ENCODE measurements at places on chromosomes 5 and 9. TPM values are rescaled to one million over a fixed set of nuclear protein-coding genes. Genes with fewer than 3 reads are reported as not detected.

Gene NDUFA8
- polyA plus RNA-seq: 264 TPM

Gene FOXD4
- polyA plus RNA-seq: 0.43 TPM

DNA sequence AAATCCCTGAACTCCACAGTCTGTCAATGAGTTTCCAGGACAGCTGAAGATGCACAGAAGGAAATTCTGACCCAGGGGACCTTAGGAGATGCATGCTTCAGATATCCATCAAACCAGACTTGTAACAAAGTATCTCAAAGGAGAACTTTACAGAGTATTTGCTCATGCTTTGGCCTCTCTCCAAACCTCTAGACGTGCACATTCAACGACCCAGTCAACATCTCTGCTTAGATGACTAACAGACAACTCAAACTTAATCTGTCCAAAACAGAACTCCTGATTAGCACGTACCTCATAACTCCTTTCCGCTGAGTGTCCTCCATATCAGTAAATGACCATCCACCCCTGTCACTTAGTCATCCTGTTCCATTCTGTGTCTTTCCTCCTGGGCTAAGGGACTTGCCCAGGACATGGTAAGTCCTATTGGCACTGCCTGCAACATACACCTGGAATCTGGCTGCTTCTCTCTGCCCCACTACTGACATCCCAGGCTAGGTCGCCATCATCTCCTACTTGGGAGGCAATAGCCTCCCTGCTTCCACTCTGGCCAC is 107.4 kb downstream of the LMNB1 start:
- DNase-seq: no peak

DNA sequence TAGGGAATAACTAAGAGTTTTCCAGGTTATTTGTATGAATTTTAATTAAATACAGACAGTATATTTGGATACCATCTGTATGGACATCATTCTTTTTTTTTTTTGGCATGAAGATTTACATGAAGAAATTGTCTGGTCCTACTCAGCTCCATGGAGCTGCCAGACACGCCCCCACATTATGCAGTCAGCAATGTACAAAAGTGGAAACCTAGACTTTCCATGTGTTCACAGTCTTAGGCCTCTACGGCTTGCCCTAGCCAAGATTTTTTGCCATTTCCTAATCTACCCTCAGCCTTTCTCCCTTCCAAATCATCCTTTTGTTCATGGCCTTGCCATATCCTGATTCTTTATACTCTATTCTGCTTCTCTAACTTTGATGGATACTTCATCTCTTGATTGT is 207.1 kb downstream of the SGCD start:
- DNase-seq: no peak

- peak; percentile 80 for DNase-seq
Measured at GRCh38 chr9:137278721-137279711, 1.5 kb downstream of the TOR4A start.

DNA sequence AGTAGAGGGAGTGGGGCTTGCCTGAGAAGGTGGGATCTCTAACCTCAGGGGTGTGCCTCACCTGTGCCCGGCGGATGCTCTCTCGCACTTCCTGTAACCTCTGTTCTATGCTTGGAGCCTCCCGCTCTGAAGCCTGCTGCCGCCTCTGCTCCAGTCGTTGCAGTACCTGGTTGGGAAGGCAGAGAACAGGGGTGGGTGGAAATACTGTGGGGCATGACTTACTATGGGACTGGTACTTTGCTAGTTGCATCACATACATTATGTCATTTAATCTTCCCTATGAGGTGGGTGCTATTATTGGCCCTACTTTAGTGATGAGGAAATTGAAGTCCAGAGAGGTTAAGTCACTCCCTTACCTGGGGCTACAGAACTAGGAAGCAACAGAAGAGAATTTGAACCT is 5.2 kb downstream of the FCHSD1 start:
- no peak for DNase-seq

Gene LCN9
- polyA plus RNA-seq: not detected

GRCh38 chr5:87210076-87210475 is 57.6 kb upstream of the RASA1 start:
- DNase-seq: no peak

- no peak for DNase-seq
Measured at GRCh38 chr5:131622633-131623032, 12.4 kb downstream of the RAPGEF6 start.

- no peak for DNase-seq
Measured at GRCh38 chr5:33260098-33260497, 180.7 kb upstream of the TARS1 start.

Data from kidney (tissue), 22 donors.